NCI-H524 (cell line): ENCODE measurements at places on chromosomes 1 and 21.

- DNase-seq = no peak
Observed at GRCh38 chr1:48738356-48738755, 38.3 kb downstream of the BEND5 start.

- peak; percentile 47 for DNase-seq
Observed at GRCh38 chr1:204377800-204378668, 18.3 kb upstream of the PLEKHA6 start.

GRCh38 chr1:158400871-158401270, 1.6 kb upstream of the OR10T2 start:
- DNase-seq = no peak

DNA sequence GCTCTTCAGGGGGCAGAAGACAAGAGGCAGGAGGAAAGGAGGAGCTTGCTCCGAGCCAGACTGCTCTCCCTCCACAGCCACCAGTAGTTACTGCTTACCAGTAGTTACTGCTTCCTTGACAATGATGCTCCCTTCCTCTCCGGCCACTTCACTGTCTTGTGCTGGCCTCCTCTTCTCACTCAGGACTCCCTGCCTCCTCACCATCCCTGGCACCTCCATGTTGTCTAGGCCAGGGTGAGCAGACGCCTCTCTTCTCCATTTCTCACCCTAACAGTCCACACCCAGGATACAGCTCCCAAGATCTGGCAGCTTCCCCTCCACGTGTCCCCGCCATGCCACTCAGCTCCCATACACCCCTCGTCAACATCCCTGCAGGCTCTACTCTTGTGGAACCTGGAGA, 82.4 kb upstream of the TLR5 start:
- no peak for DNase-seq

DNA sequence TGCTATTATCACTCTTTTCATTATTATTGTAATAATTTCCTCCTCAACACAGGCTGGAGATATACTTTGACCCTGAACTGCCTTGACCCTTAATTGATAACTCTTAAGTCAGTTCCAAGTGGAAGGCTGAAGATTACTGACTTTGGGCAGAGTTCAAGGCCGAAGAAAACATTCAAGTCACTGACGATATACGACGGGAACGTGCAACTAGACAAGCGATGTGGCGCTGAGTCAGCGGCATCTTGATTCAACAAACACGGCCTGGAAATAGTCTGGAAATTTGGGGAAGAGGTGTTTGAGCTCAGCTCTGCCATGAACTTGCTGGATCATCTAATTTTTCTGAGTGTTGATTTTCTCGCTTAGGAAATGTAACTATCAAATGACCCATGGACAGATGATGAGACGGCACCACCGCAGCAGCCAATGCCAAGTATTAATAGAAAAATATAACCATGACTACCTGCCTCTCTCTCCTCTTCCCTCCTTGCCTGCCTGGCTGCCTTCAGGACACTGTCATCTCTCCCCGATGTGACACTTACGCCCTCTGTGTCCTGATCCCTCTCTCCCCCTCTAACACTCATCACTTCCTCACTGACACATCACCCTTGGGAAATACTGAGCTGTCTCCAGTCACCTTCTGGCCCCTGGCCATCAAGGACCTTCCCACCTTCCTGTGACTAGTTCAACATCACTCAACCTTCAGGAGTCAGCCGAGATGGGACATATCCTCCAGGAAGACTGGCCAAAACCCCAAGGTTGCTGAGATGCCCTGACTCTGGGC, 49.4 kb downstream of the TMCO4 start:
- no peak for DNase-seq

DNA sequence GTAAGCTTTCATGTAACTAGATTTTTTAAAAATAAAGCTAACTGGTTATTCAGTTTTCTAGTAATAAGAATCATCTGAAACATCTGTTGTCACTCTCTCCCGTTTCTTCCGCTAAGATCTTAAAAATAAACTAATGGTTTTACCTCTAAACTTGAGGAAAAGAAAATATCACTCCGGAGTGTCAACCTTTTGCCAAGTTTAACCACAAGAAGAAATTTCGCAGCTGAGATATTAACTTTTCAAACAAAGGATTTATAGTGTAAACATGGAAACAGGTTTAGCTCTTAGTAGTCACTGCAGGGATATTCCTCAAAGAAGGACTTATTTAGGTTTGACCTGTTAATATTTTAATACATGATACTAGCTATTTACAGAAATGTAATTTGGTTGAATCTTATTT, 954.9 kb downstream of the ADGRL2 start:
- DNase-seq = no peak

- DNase-seq = peak; percentile 44
Observed at GRCh38 chr1:113153116-113153803, 80.3 kb downstream of the LRIG2 start.

DNA sequence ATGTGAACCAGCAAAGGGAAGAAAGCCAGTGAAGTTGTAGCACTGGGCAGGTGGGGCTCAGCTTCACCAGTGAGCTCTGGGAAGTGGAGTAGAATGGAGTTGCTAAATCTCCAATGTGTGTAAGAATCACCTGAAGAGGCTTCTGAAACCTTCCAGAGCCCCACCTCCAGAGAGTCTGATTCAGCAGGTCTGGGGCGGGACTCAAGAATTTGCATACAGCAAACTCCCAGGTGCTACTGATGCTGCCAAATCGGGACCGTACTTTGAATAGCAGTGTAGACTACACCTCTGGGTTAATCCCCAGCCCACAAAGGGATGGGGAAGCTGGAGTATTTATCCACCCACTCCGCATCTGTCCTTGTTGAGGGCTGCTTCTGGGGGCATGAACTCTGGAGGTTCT, 154.3 kb downstream of the IGSF21 start:
- no peak for DNase-seq

DNA sequence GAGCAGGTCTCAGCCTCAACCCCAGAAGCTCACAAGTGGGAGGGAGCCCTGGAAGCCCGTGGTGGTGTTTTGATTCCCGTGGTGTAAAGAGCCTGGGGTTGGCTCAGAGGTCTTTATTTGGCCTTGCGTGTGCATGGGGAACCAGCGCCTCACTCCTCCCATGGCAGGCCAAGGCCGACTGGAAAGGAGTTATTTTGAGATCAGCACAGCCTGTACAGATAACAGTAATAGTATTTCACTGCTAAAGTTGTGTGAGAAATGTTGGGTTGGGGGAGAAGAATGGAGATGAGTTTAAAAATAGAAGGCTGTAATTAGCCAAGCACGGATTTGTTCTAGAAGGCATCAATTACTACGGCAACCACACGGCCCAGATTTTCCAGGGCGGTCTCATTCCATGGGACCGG, 186.5 kb downstream of the DYRK1A start:
- no peak for DNase-seq
